ENCODE measurements at places on chromosomes 3 and 15. TPM values are rescaled to one million over a fixed set of nuclear protein-coding genes. Genes with fewer than 3 reads are reported as not detected.

LRRC34 gene
- total RNA-seq: 5.5 TPM

CCK gene
- not detected for total RNA-seq

CFAP92 gene
- 1.8 TPM for total RNA-seq

GUCA1C gene
- not detected for total RNA-seq

ECE2 gene
- total RNA-seq: not detected

GNAT1 gene
- not detected for total RNA-seq

FBXO40 gene
- not detected for total RNA-seq

KLF15 gene
- total RNA-seq: 83.3 TPM

DNA sequence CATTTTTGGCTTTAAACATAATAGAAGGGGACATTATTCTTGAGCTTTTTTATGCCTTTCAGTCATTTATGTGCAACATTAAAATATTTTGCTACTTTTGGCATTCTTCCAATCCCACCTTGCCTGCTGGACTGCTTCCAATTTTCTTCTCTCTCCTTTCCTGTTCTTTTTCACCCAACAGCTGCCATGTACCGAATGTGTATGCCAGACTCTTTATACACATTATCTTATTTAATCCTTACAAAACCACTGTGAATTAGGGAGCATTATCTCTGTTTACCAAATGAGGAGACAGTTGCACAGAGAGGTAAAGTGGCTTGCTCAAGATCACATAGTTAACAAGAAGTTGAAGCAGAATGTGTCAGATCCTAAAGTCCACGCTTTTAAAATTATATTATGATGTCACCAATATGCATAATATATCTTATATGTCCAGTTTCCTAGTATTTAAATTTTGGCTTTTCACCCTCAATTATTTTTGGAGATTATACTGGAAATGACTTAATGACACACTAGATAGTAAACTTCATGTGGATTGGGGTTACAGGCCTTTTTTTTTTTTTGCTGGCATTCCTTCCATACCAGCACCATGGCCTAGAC lies 231.5 kb downstream of the THRB start:
- no peaks in the 10 kb centered on the region for H3K27me3 ChIP-seq
- DNase-seq: no peak
- no peaks in the 10 kb centered on the region for H3K36me3 ChIP-seq
- H3K4me1 ChIP-seq: no peaks in the 10 kb centered on the region
- no peak overlapping the region for H3K27ac ChIP-seq

DNA sequence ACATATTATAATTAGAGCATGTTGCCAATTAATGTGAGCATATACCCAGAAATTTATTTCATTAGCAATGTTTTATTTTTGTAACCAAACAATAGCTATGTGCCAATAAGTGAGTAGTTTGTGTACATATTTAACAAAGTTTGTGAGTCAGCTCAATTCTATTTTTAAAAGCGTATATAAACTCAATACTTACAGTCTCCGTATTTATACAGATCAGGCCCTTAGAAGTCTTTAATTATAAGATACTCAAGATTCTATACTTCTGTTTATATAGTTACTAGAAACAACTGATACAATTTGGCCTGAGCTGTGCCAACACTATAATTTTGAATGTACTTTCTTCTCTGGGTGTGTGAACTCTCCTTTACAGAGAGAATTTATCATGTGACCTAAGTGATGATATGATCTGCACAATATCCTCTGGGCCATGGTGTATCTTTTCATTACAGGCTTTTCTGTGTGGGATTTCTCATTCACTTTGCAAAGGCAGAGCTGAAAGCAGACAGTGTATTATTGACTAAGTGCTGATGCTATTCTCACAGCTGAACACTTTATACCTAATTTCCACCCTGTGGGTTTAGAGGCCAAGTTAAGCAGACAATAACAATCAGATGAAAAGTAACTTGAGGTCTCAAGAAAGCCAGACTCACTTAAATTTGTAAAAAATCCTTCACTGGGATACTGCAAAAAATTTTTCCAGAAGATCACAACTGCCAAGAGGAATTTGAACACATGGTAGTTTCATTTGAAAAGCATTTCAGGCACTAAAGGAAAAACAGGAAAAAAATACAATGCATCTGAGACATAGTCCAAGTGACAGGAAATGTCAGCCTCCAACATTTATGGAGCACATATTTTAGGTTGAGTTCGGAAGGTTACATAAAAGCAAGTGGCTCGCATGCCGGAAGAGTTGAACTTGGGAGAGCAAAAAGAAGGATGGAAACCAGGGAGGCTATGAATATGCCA lies 277.9 kb upstream of the SEMA6D start:
- no peak overlapping the region for H3K27ac ChIP-seq
- no peaks in the 10 kb centered on the region for H3K27me3 ChIP-seq
- DNase-seq: no peak
- H3K4me1 ChIP-seq: peaks cover 2% of the 10 kb centered on the region

DNA sequence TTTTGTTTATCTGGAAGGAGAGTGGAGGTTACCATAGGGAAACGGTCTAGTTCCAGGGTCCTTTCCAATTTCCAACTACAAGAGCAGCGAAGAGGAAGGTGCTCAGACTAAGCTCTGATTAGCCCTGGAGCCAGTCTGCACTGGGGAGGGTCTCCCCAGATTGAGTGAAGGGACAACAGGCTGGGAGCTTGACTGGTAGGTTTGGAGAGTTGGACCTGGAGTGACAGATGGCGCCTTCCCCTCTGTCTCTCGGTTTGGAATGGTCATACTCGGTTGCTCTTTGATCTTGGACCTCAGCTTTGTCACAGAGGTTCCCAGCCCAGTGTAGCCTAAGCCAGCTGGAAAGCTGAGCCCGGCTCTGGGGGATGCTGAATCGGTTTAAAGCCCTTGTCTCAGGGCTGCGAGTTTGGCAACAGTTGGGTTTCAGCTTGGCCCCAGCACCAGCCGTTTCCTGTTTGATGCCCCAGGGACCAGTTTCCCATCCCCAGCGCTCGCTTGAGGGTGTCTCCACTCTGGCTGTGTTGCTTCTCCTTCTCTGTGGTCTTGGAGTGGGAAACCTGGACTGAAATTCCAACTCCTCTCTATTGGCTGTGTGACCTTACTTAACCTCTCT lies 53.1 kb upstream of the ULK4 start:
- H3K4me3 ChIP-seq: peak overlapping the region; percentile 85
- no peaks in the 10 kb centered on the region for H3K36me3 ChIP-seq
- no peaks in the 10 kb centered on the region for H3K27me3 ChIP-seq
- peak overlapping the region; percentile 11 for H3K27ac ChIP-seq
- DNase-seq: peak; percentile 44

- peak overlapping the region; percentile 39 for H3K4me3 ChIP-seq
- no peak overlapping the region for H3K27ac ChIP-seq
- H3K4me1 ChIP-seq: peaks cover 1% of the 10 kb centered on the region
- no peaks in the 10 kb centered on the region for H3K27me3 ChIP-seq
- no peaks in the 10 kb centered on the region for H3K36me3 ChIP-seq
Measured at GRCh38 chr15:57306944-57307411, 69.3 kb upstream of the CGNL1 start.

GRCh38 chr3:69085168-69085832 lies 563 bp downstream of the ARL6IP5 start:
- H3K27ac ChIP-seq: peak overlapping the region; percentile 69
- DNase-seq: no peak
- H3K4me1 ChIP-seq: peaks cover 13% of the 10 kb centered on the region
- H3K36me3 ChIP-seq: no peaks in the 10 kb centered on the region
- H3K27me3 ChIP-seq: no peaks in the 10 kb centered on the region
- H3K4me3 ChIP-seq: peak overlapping the region; percentile 95

- H3K4me1 ChIP-seq: peaks cover 5% of the 10 kb centered on the region
- no peak overlapping the region for H3K4me3 ChIP-seq
- no peak overlapping the region for H3K27ac ChIP-seq
- no peaks in the 10 kb centered on the region for H3K27me3 ChIP-seq
Measured at GRCh38 chr15:80179025-80179759, 26.4 kb downstream of the FAH start.

GRCh38 chr3:73664389-73664788 lies 39.6 kb upstream of the PDZRN3 start:
- no peak overlapping the region for H3K27ac ChIP-seq
- no peak for DNase-seq
- H3K36me3 ChIP-seq: no peaks in the 10 kb centered on the region
- no peaks in the 10 kb centered on the region for H3K27me3 ChIP-seq
- H3K4me1 ChIP-seq: peaks cover 8% of the 10 kb centered on the region

DNA sequence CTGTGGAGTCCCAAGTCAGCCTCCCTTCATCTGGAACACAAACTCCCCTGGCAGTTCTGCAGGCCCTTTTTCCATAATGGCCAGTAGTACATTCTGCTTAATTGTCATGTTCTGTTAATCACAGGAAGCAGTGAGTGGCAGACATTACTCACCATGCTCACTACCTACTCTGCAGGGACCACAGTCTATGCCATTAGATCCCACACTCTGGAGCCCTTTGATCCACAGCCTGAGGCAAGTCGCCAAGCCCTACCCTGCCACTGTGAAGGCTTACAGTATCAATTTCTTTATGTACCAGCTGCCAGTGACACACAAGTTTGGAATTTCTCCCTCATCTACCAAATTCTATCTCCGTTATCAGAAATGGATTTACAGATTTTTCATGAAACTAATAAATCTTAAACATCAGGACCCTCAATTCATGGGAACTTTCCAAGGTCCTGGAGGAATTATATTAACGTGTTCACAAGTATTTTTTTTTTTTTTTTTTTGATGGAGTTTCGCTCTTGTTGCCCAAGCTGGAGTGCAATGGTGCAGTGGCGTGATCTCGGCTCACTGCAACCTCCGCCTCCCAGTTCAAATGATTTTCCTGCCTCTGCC lies 20.6 kb upstream of the WWTR1 start:
- H3K27ac ChIP-seq: no peak overlapping the region
- DNase-seq: no peak
- H3K27me3 ChIP-seq: no peaks in the 10 kb centered on the region

DNA sequence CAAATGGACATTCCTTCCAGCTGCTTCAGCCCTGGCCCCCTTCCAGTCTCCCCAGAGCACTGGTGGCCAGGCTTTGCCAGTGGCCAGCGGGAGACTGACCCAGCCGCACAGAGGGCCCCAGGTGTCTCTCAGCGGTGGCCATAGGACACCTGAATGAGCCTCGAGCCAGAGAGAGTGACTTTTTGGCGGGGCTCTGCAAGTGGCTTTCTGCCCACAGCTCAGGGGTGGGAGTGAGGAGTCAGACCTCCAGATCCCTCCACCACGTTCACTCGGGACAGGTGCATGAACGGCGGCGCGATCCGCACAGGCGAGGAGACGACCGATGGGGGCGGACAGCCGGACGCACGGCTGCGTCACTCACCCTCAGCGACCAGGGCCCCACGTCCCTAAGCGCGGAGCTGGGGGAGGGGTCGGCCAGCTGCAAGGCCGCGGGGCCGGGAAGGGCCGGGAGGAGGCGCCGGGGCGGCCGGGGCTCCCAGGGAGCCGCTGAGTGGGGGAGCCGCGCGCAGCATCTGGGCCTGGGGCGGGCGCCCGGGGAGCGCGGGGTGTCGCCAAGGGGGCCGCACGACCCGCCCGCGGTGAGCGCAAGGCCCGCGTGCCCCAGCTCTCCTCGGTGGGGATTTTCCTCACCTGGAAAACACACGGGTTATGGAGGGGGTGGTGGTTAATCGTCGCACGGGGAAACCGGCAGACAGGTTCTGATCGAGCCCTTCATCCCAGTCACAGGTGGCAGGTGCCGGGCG lies 57.1 kb downstream of the BDH1 start:
- H3K27me3 ChIP-seq: no peaks in the 10 kb centered on the region
- no peak overlapping the region for H3K27ac ChIP-seq
- H3K4me3 ChIP-seq: no peak overlapping the region
- no peaks in the 10 kb centered on the region for H3K4me1 ChIP-seq
- H3K36me3 ChIP-seq: no peaks in the 10 kb centered on the region

DNA sequence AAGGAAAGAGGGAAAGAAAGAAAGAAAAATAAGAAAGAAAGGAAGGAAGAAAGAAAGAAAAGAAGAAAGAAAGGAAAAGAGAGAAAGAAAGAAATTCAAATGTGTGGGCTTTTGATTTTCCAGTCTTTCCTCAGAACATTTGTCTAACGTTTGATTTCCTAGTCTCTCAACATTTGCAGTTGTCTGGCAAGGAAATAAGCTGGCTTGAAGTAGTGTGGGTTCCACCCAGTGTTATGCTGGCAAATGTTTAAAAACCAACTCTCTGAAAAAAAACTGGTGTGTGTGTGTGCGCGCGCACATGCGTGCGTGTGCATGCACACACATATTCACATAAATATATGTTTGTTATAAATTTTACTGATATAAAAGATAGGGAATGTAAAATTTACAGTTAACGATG lies 54.6 kb upstream of the C3orf49 start:
- H3K27ac ChIP-seq: no peak overlapping the region
- no peak overlapping the region for H3K4me3 ChIP-seq

DNA sequence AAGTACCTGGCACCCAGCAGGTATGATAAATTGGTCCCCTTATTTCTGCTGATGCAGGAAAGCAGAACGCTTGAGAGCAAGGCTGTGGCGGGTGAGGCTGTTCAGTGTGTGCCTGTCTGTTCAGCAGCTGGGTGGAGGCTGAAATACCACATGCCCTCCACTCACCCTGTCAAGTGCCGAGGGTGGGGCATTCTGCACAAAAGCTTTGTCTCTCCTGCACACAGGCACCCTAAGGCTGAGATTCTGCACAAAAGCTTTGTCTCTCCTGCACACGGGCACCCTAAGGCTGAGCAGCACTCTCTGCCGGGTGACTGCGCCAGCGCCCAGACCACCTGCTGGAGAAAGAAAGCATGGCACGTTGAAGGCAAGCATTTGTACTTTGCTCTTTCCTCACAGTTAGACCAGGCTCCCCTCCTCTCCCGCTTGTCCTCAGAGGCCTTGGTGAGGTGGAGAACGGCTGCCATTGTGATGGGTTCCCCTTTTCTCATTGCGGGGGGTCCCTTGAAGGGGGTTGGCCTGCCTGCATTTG lies 97.5 kb downstream of the BDH1 start:
- no peak for DNase-seq
- no peaks in the 10 kb centered on the region for H3K36me3 ChIP-seq
- no peaks in the 10 kb centered on the region for H3K27me3 ChIP-seq
- H3K27ac ChIP-seq: no peak overlapping the region
- H3K4me3 ChIP-seq: no peak overlapping the region

DNA sequence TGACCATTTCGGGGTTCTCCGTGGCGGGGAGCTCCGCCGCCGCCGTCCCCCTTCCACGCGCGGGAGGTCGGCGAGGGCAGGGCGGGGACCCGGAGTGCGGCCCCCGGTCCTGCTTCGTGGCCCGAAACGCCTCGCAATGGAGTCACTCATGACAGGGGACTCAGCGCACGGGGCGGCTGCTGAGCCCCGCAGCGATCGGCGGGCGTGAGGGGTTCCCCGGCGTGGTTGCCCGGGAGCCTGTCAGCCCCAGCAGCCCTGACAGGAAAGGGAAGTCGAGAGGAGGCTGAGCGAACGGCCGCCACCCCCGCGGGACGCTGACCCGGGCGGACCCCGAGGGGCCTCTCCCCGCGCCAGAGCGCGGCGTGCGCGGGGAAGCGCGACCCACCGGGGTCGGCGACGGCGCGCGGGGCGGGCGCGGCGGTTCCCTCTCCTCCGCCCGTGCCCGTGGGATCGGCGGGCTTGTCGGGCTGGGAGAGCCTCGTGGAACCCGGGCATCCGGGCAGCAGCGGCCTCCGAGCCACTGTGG lies 564 bp upstream of the PIGZ start:
- H3K4me1 ChIP-seq: peaks cover 5% of the 10 kb centered on the region
- H3K27ac ChIP-seq: no peak overlapping the region
- DNase-seq: no peak
- H3K27me3 ChIP-seq: peaks cover 4% of the 10 kb centered on the region
- H3K4me3 ChIP-seq: peak overlapping the region; percentile 65

GRCh38 chr15:101844916-101845315 lies 32.9 kb downstream of the OR4F15 start:
- no peaks in the 10 kb centered on the region for H3K27me3 ChIP-seq
- H3K4me1 ChIP-seq: no peaks in the 10 kb centered on the region
- no peaks in the 10 kb centered on the region for H3K36me3 ChIP-seq
- no peak overlapping the region for H3K27ac ChIP-seq
- no peak overlapping the region for H3K4me3 ChIP-seq
- DNase-seq: no peak

- no peak overlapping the region for H3K27ac ChIP-seq
- no peaks in the 10 kb centered on the region for H3K36me3 ChIP-seq
- no peaks in the 10 kb centered on the region for H3K27me3 ChIP-seq
- no peak overlapping the region for H3K4me3 ChIP-seq
- peaks cover 2% of the 10 kb centered on the region for H3K4me1 ChIP-seq
Measured at GRCh38 chr3:20079621-20080020, 39.4 kb downstream of the KAT2B start.
